ENCODE measurements at places on chromosomes 2 and 18.

DNA sequence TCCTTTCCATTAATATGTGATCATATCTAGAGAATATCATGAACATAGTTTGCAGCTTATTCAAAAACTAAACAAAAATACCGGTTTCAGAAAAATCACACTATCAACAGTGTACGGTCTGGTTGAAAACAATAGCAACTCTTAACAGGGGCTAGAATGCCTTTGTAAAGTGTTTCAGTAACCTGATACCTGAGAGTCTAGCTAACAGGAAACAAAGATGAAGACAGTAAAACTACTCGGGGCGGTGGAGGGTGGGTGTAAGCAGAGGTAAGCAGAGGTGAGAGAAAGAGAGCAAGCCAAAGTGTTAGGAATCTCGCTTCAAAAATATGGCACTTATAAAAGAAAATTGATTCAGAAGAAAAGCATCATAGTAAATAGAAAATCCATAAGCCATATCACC lies 109.0 kb upstream of the RGPD4 start:
- no peak for DNase-seq

DNA sequence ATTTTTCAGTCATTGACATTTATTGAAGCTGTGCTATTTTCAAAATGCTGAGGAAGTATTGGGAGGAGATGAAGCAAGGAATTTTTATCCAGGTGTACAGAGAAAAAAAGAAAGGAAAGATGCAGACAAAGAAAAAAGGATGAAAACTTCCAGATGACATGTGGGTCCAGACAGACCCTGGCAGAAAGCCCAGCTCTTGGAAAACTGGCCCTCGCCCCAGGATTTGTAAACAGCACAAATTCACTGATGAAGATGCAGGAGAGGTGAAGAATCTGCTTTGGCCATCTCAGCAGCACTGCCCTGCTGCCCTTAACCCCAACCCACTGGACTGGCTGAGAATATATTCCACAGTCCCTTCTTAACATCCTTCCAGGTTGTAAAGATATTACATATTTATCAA lies 12.5 kb downstream of the TACR1 start:
- no peak for DNase-seq

GRCh38 chr2:54387059-54387991 lies 68.8 kb upstream of the SPTBN1 start:
- DNase-seq: no peak

- DNase-seq: no peak
These were observed 471.5 kb downstream of the EIPR1 start for GRCh38 chr2:2906091-2906490.

- no peak for DNase-seq
These were observed 324.1 kb upstream of the THUMPD2 start for GRCh38 chr2:40103163-40103562.

DNA sequence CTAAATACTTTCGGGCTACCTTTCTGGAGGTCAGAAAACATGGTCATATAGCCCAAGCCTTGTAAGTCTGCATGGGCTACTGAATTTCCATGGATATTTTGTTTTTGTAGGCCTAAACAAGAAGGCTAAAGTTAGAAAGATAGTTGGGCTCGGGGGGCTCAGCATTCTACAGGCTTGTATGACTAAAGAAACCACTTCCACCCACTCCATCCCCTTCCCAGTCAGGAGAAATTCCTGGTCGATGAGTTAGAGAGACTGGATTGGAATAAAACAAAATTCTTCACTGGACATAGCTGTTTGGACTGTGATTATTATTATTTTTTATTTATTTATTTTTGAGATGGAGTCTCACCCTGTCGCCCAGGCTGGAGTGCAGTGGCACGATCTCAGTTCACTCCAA lies 539.4 kb upstream of the TNP1 start:
- no peak for DNase-seq

GRCh38 chr2:221235941-221236340 lies 336.2 kb downstream of the EPHA4 start:
- no peak for DNase-seq

- no peak for DNase-seq
These were observed 299.0 kb downstream of the FBXO15 start for GRCh38 chr18:73848656-73849055.

DNA sequence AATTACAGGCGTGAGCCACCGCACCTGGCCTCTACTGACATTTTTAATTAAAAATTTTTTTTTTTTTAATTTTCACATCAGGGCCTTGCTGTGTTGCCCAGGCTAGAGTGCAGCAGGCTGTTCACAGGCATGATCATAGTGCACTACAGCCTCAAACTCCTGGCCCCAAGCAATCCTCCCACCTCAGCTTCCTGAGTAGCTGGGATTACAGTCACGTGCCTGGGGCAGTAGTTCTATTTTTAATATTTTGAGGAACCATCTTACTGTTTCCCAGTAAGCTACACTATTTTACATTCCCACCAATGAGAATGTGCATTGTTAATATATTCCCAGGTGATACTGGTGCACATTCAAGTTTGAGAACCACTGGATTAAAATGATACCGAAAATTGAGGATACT lies 92.7 kb downstream of the WDSUB1 start:
- DNase-seq: no peak

DNA sequence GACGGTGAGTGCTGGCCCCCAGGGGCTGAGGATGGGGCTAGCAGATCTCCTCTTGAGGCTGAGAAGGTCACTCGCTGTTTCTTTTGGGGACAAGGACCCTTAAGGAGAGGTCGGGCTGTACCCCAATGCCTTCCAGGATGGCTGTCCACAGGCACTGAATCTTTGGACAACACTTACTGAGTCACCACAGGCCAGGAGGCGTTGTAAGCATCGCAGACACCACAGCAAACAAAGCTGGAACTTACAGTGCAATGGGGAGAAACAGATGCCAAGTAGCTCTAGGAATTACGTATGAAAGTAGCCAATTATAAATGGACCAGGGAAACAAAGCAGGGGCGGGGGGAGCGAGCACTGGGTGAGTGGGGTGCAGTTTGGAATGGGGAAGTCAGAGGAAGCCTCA lies 219.8 kb downstream of the GLI2 start:
- no peak for DNase-seq

DNA sequence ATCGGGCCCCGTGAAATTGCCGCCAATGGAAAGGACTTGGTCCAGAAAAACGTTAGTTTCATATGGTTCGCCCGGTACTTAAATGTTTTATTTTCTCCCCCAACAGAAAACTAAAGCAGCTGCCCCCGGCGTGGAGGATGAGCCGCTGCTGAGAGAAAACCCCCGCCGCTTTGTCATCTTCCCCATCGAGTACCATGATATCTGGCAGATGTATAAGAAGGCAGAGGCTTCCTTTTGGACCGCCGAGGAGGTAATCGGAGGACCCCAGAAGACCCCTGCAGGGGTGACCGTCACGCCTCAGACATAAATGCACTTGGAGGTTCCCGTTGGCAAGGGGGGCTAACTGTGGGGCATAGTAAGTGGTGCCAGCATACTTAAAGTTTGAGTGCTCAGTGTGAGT lies 742 bp downstream of the RRM2 start:
- no peak for DNase-seq

- no peak for DNase-seq
These were observed 202.1 kb downstream of the RNF144A start for GRCh38 chr2:7119132-7119835.

DNA sequence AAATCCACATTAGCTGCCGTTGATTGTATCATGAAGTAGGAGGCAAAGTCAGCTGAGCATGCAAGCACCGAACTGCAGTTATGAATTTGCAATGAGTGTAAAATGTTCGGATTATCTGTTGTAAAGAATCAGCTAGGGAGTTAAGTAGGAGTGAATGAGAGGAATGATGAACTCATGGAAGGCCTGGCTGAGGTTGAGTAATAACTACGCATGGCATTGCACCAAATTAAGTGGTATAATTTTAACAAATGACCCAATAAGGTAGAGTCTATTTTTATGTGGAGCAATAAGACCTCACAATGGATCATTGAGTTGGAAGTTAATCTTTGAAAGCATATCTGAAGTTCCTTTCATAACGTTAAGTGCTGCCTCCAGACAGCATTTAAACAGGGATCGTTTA lies 288.2 kb upstream of the CHST9 start:
- DNase-seq: no peak

DNA sequence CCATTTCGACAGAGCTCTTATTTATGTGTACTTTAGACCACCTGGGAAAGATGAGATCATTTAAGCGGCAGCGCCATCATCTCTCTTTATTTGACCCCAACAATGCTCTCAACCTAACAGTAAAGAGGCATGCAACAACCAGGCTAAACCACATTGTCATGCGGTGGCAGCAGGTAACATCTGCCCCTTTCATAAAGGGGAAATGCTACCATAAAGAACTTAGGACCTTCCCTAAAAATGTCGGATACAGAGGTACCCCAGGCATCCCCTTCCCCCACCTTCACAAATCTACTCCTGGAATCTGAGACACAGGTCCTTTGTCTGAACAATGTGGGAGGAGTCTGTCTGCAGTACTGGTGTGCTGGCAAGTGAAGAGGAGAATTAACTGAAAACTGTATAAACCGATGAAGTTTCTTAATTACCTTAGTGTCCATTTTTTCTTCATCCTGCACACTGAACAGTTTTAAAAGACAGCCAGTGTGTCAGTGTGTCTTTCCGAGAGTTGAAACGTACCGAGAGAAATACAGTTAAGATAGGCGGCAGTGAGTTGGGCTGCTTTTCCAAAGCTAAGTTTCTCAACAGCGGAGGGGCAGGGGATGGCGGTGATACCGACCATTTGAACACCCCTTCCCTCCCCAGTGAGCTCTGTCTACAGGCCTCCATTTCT lies 1.9 kb downstream of the MEX3C start:
- DNase-seq: no peak

DNA sequence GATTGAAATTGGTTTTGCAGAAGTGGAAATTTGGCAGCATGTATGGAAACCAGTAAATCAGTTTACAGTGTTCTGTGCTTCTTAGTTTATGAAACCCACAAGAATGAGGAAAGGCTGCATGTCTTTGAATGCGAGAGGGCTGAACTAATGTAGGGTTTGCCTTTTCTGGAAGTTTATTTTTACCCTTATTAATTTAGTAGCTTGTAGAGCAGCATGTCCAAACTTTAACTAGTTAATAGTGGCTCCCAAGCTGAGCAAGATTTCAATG lies 50.4 kb downstream of the LDLRAD4 start:
- DNase-seq: no peak

DNA sequence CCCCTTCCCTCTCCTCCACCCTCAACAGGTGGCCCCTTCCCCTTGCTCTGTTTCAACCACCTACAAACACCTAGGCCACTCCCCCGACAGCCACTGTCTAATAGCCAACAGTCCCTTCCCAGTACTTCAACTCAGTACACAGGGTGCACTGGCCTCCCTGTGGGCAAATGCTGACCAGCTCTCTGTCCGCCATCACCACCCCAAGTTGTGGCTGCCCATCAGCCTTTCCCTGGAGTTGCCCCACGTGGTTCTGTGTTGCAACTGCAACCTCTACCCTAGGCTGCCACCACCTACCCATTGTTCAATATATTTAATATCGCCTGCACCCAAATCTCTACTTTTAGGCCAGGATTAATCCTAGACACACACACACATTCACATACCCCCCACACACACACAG lies 173.5 kb downstream of the MREG start:
- no peak for DNase-seq

- DNase-seq: no peak
These were observed 17.1 kb downstream of the CREB1 start for GRCh38 chr2:207546822-207547221.

DNA sequence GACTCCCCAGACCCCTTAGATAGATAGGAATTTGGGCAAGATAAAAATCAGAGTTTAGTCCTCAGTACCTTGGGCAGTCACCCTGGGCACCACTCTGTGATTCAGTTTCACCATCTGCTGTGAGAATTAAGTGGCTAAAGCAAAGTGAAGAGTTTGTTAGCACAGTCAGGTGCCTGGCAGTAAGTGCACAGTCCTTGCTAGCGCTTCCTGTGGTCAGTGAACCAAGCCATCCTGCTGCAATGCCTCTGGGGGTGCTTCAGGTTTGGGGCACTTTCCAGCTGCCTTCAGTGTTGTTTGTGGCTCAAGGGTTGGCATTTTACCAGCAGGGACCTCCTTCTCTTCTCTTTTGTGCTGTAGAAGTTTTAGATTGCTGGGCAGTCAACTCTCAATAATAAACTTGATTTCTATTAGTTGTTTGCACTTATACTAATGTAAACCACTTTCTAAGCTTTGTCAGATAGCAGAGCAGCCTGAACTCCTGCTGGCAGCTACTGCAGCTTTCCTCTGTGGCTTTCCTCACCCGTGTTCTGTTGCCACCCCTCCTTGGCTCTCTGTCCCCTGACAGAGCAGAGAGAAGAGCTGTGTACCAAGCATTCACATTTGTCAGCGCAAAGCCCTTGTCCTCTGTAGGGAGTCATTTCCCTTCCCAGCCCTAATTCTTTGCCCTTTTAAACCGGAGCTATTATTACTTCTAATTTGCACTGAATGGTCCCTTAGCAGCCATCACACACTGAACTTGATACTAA lies 48.4 kb upstream of the RMP24 start:
- no peak for DNase-seq

DNA sequence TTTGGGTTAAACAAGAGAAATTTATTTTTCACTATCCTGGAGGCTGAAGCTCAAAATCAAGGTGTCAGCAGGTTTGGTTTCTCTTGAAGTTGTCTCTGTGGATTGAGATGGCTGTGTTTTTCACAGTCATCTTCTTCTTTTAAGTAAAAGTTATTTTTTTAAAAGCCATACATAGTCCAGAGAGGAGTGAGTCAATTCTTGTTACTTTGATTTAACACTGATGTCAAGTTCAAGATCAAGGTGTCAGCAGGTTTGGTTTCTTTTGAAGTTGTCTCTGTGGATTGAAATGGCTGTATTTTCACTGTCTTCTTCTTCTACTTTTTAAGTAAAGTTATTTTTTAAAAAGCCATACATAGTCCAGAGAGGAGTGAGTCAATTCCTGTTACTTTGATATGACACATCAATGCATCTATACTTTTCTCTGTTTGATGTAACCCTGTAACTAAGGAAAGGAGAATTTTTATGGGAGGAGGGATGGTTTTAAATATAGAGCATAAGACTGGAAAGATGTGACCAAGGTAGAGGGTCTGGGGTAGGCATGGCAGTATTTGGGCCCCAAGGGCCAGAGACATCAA lies 22.5 kb upstream of the RASGRP3 start:
- no peak for DNase-seq

DNA sequence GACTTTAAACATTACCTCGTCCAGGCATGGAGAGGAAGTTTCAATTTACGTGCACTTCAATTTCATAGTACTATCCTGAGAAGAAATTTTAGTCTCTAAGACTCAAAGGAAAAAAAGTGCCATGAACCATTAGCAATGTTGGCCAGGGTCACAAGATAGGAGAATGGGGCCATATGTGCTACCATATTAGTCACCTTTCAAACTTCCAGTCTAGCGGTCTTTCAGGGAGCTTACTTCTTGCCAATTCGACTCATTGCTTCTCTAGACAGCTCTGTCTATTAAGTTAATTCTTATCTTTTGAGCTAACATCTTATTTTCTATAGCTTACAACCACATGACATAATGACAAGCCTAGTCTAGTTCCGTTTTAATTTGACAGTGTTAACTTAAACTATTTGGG lies 129.1 kb downstream of the ANKRD44 start:
- no peak for DNase-seq

DNA sequence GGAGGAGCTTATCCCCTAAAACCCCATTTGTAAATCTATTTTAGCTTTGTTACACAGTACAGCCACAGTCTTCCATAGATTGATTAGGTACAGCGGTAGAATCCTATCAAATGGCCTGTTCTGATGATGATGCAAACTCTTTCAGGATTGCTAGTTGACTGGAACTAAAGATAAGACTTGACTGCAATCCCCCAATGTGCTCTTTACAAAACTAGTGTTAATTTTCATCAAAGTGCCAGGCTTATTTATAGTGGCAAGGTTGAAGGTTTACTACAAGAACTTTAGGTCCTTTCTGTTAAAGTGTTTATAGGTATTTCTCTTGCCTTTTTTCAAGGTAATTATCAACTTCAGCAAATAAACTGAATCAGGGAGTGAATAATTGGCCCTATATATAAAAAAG lies 9.0 kb upstream of the OTX1 start:
- DNase-seq: no peak
